Stimulated activated CD4-positive, alpha-beta T cell treated with anti-CD3 and anti-CD28 coated beads, Interleukin-15, amount 100 ng/mL, for 24 hours (primary cell): ENCODE measurements at places on chromosomes 3 and 15.

DNA sequence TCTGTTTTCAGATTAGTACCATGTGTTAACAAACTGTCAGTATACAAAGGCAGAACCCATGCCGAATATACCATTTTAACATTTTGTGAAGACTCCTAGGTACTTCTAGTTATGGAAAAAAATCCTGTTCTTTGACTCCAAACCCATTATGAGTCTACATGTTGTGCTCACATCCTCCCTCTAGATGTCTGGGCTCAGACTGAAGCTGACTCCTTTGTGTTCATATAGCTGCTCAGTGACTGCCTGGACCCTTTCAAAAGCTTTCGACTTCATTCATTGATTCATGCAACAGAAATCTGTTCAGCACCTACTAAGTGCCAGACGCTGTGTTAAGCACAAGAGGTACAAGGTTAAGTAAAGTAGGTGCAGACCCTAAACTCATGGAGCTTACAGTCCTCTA is 60.5 kb downstream of the MEGF11 start:
- no peak for DNase-seq

- no peak for DNase-seq
Measured at GRCh38 chr3:144963810-144964209, 992.2 kb downstream of the DIPK2A start.

GRCh38 chr3:107323723-107324122 is 53.5 kb upstream of the CCDC54 start:
- no peak for DNase-seq

- DNase-seq, result no peak
Measured at GRCh38 chr3:115279939-115280338, 132.9 kb upstream of the ZBTB20 start.

GRCh38 chr3:118936811-118937210 is 97.8 kb downstream of the IGSF11 start:
- DNase-seq, result no peak

- DNase-seq, result peak; percentile 76
Measured at GRCh38 chr3:133448478-133449122, 48.7 kb downstream of the BFSP2 start.

- no peak for DNase-seq
Measured at GRCh38 chr3:144989807-144990206, 1018.2 kb downstream of the DIPK2A start.

DNA sequence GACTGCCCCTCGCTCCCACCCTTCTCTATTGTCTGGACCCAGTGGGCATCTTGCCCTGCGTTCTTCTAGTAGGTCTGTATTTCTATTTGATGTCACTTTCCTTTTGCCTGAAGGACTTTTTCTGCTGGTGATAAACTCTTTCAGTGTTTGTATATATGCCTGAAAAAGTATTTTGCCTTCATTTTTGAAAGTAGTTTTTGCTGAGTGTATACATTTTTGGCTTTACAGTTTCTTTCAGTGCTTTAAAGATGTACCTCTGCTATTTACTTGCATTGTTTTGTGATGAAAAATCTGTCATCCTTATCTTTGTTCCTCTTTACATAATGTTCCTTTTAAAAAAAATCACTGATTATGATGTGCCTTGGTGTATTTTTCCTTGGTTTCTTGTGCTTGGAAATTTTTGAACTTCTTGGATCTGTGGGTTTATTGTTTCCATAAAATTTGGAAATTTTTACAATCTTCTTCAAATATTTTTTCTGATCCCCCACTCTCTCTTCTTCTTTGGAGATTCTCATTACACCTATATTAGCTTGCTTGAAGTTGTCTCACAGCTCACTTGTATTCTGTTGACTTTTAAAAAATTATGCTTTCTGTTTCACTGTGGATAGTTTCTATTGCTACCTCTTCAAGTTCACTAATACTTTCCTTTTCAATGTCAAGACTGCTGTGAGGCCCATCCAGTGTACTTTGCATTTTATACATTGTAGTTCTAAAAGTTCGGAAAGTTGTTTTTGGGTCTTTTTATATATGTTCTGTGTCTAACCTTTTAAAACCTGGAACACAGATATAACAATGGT is 67.8 kb downstream of the RGMA start:
- DNase-seq, result no peak

DNA sequence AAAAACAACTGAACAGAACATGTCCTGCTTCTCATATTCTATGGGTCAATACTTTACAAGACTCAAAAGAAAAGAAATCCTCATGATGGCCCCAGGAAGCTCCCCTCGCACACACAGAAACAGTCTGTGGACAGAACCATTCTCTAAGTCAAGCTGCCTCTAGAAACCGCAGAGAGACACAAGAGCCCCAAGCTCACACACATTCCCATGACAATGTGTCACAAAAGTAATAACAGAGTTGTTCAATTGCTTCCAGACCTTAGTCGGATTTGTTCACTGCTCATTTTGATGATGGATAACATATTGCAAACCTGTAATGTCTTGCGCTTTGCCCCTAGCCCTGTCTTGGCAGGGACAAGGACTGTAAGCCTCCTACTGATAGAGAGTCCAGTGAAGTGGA is 60.9 kb downstream of the UMPS start:
- no peak for DNase-seq

DNA sequence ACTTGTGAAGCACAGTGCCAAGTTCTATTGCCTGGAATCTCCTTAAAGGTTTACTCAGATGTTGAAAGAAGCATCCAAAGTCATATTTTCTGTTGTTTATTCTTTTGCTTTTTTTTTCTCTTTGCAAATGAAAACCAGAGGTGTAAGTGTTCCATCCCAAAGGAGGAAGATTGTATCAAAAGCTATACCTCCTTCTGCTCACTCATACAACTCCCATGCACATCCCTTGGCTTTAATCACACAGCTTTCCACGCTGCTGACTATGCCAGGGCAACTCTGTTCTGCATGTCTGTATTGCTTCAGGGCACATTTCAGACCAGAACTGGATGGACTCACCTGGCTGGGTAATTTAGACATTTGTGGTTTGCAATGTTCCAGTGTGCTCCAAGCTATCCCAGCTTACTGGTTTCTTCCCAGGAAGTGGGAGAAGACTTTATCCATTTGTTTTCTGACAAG is 399.6 kb upstream of the TBL1XR1 start:
- no peak for DNase-seq

DNA sequence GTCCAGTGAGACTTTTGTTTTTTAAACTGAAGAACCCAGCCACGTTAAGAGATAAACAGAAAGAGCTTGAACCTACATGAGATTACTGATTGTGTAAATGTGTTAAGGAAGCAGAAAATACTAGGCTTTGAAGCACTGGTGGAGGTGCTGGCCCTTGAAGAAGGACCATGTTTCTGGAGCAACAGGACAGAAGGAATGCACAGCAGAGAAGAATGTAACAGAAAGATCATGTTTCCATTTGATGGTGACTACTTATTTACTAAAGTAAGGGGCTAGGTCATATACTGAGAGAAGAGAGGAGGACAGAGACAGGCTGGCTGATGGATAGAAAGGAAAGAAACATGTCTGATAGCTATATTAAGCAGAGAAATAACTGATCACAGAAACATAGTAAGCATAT is 88.8 kb downstream of the CLASP2 start:
- DNase-seq, result no peak

- no peak for DNase-seq
Measured at GRCh38 chr15:56495053-56495452, 30.1 kb upstream of the MNS1 start.

DNA sequence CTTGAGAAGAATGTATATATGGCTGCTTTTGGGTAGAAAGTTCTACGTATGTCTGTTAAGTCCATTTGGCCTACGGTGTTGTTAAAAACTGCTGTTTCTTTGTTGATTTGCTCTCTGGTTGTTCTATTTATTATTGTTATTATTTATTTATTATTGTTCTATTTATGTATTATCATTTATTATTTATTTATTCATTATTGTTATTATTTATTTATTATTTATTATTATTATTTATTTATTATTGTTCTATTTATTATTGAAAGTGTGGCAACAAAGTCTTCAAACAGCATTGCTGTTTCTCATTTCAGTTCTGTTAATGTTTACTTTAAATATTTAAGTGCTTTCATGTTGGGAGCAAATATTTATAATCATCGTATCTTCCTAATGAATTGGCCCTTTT is 66.7 kb downstream of the SI start:
- no peak for DNase-seq

DNA sequence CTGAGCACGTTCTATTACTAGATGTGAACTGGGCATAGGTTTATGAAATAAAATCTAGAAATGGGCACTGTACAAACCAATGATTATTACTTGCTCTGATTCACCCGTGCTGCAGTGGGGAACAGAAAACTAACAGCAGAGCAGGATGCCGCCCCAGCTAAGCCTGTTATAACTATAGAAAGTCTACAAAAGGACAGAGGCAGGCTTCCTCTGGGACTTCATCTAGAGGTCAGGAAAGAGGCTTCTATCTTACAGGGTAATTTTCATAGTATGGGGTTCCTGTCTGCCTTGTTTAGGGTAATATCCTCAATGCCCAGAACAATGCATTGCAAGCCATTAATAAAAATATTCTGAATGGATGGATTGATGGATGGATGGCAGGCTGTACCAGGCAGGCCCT is 177.0 kb upstream of the TBL1XR1 start:
- DNase-seq, result no peak

DNA sequence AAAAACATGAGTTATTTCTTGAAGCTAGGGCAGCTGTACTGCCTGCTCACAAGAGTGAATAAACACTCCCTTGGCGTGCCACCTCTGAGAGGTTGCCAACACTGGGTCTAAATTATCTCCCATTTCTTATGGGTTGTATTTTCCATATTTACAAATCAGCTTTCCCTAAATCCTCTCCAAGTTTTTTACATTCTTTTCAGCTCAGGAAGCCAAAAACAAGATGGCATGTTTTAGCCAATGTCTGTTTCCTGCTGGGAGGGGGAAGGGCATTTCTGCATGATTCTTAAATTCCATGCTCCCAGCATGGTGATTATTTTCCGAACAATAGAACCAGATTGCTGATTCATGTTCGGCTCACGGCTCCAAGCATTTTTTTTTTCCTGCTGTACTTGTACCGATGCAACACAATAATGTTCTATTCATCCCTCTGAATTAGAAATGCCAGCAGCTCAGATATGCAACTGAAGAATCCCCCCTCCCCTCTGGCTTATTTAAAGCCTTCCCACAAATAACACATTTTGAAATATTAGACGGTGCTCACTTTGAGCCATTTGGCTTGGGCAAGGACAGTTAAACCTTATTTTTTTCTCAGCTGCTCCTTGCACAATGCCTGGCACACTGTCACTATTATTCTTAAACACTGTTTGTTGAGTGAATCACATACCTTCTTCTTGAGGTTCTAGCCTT is 252.5 kb downstream of the THRB start:
- no peak for DNase-seq

GRCh38 chr3:127808197-127808596 is 14.1 kb downstream of the MGLL start:
- DNase-seq, result no peak

DNA sequence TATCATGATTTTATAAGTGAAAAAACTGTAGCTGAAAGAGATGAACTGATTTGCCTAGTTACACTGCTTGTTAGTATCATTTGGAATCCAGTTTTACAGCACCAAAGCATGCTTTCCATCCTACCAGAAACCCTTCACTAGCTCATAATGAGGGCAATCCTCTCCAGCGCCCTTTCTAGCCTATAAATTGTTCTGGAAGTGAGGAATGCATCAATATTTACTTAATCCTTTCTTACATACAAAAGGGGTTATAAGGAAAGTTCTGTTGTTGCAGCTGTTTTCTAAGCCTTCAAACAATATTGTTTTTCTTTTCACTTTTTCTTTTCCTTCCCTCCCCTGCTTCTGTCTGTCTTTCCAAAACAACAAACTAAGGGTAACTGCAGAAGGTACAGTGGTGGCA is 11.0 kb upstream of the PCCB start:
- no peak for DNase-seq

DNA sequence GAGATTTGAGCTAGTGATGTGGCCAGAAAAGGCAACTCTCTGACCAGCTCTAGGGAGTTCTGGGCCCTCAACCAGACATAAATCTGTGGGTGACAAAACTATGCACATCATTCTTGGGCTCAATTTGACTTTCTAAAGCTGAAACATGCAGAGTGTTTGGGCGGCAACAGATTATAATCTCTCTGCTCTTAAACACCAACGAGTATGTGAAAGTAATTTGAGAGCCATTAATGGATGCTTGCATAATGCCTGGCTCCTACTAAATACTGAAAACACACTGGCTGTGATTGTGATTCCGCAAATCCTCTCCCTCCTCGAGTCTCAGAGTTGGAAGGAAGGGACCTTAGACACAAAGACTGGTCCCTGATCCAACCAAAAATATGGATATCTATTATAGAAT is 186.7 kb downstream of the UACA start:
- DNase-seq, result no peak

- no peak for DNase-seq
Measured at GRCh38 chr15:31275331-31276262, 51.0 kb upstream of the KLF13 start.

- no peak for DNase-seq
Measured at GRCh38 chr3:126617571-126617970, 37.4 kb downstream of the TXNRD3 start.

DNA sequence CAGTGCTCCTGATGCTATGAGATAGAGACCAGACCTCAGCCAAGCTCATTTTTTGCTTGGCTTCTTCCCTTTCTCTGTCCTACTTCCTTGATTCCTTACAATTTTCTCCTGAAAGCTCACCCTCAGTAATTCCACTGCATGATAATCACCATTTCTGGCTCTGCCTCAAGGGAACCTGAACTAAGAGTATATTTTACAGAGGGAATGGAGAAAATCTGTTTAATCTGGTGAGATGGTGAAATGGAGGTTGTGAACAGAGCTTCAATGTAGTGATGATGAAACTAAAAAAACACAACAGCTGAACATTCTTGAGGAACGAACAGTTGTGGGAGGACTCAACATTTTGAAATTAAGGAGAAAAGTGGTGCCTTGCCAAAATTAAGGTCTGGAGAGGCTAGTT is 16.3 kb downstream of the HHLA2 start:
- no peak for DNase-seq

DNA sequence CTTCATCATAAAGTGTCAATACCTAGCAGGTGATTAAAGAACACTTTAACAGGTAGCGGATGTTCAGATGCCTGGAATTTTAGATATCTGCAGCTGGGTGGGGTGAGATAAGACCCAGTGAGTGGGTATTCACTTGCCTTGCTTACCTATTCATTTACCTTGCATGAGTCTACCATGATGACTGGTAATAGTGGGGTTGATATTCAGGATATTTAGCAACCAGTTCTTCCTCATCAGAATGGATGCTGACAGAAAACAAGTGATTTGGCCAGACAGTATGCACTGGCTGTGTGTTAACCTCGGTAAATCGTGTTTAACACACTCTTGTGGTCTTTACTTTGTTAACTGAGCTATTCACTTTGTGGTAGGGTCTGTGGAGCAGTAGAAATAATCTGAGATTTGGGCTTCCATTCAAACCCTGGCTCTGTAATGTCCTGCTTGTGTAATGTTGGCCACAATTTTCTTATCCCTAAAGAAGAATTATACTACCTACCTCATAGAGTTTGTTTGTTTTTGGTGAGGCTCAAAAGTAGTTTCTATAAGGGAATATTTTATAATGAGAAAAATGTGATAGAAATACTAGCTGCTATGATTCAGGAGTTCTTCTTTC is 391.9 kb upstream of the TBL1XR1 start:
- DNase-seq, result no peak

- DNase-seq, result no peak
Measured at GRCh38 chr3:148211725-148212124, 486.0 kb upstream of the AGTR1 start.

GRCh38 chr15:40053831-40054604 is 15.0 kb upstream of the SRP14 start:
- DNase-seq, result peak; percentile 60
